Breast epithelium (tissue), 4 donors: ENCODE measurements at places on chromosomes 1 and 21.

- DNase-seq: no peak
These were observed 15.0 kb downstream of the DDX59 start for GRCh38 chr1:200654660-200655059.

DNA sequence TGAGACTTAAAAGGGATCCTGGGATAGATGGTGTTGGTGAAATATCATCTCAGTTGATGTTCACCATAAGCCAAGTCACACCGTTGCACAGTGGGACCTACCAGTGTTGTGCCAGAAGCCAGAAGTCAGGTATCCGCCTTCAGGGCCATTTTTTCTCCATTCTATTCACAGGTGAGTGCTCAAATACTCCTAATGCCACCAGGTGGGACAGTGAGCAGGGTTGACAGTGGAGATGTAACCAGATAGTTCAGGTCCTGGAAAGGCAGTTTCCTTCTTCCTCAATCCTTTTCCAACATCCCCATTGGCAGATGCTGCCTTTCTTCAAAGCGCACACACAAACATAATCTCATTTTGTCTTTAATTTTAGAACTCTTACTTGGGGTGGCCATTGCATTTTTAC is 11.6 kb downstream of the CD160 start:
- DNase-seq: no peak

GRCh38 chr1:227280836-227281235 is 37.5 kb downstream of the CDC42BPA start:
- DNase-seq: no peak

- no peak for DNase-seq
These were observed 49.8 kb downstream of the ZBTB18 start for GRCh38 chr1:244100704-244101453.
